ENCODE measurements at places on chromosomes 2 and 18.

DNA sequence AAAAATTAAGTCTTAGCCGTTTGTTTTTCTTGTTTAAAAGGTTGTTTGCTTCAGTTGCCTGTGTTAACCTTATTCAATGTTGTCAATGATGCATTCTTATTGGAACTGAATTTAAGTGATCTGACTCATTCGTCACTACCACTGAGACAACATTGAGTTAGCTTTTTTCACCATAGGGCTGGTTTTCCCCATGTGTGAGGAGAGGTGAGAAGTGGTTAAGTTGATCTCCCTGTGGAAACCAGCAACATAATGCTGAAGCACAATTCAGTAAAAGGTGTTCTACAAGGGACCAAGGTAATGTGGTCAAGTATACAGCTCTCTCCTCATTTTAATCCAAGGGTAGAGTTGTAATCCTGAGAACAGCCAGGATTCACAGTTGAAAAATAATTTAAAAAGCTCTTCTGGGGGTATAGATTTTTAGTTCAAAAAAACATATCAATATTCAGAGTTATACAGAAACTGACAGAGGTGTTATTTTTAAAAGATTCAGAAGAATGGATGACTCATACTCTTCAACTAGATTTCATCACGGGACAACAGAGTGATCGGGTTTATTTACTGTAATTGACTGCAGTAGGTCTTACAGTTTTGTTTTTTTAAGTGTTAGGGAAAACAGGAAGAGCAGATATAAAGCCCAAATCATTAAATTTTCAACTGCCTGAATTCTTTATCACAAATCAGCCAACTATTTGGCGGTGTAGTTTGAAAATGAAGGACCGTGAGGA is 12.6 kb downstream of the NOP58 start:
- DNase-seq, result no peak

DNA sequence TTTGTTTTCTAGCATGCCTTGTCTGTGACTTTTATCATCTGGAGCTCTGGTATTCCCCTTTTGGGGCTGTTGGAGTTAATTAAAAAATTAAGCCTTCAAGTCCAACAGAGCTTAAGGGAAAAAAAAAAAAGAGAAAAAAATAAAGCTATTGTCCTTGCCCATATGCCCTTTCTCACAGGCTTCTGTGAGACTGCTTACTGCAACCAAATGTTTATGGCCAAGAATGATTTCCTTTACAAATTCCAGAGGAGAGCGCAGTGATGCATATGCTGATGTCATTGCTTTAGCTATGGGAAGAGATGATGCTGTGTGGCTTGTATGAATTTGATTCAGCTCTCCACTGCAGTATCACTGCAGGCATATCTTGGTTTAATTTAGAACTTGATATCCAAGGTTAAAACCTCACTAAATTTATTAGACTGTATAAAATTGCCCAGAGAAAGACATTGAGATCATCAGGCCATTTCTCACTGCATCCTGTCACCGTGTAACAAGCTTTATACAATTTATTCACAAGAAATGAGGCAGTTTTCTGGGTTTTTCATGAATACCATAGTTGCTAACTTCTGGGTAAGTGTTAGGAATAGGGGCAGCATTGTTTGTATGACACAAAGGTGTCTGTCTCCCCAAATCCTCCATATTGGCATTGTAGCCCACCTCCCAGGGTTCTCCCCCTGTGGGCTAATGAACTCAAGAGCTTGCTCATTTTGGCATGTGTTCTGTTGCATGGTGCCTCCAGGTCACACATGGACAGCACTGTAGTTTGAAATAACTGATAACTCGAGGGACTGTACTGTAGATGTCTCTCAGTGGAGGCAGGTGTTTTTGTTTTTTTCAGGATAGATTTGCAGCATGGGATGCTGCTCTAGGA is 85.0 kb downstream of the TANC1 start:
- DNase-seq, result no peak

DNA sequence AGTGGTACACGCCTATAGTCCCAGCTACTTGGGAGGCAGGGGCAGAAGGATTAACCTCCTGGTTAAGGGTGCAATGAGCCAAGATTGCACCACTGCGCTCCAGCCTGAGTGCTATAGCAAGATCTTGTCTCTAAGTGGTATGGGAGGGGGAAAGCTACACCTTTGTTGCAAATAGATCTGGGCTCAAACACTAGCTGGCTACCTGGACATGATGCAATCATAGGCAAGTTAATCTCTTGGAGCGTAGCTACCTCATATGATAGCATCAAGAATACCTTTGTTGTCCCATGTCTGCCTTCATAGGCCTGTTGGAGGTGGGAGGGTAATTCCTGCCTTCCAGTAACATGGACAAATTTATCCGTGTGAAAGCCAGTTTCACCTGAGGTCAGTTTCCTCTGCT is 15.7 kb downstream of the KLHL29 start:
- no peak for DNase-seq

DNA sequence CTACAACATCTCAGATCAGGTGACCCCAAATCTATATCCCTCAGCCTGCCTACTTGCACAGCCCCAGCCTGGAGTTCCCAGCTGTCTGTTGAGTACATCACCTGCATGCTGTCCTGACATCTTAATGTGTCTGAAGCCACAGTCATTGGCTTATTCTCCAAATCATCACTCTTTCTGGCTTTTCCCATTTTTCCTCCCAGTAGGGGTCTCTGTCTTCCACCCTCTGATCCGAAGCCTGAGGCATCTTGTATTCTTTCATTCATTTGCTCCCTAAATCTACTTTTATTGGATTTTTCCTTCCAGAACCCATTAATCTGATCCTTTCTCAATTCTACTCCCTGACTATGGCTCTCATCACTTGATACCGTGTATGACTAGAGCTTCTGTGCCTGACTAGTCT is 332.9 kb upstream of the DCC start:
- no peak for DNase-seq

DNA sequence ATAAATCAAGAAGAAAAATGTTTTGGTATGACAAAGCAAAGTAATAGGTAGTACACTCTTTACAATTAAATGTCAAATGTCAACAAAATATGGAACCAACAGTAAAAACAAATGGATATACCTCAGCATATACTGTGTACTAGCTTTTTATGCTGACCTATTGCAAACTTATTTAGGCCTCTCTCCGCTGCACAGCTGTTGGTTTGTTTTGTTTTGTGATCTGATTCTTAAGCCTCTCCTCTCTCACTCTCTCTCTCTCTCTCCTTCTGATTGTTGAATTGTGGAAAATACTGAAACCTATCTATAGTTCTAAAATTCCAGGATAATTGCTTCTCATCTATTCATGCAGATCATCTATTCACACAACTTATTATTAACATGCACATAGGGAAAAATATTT is 154.9 kb upstream of the ARHGAP28 start:
- no peak for DNase-seq

DNA sequence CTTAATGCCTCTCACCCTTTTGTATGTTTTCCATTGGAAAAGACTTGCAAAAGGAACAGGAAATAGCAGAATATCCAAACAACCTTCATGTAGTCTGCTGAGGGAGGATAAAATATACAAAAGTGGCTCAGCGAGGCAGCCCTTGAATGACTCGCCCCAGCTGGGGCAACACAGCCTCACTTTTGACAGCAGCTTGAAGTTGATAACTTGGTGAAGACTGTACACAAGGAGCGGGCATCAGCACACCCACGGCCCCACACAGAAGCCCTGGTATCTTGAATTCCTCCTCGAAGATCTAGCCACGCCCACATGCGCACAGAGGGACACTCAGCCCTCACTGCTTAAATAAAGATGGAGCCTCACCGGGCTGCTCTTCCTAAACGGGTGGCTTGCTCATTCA is 161.0 kb downstream of the IRS1 start:
- no peak for DNase-seq
